ENCODE measurements at places on chromosomes 3 and 15.

DNA sequence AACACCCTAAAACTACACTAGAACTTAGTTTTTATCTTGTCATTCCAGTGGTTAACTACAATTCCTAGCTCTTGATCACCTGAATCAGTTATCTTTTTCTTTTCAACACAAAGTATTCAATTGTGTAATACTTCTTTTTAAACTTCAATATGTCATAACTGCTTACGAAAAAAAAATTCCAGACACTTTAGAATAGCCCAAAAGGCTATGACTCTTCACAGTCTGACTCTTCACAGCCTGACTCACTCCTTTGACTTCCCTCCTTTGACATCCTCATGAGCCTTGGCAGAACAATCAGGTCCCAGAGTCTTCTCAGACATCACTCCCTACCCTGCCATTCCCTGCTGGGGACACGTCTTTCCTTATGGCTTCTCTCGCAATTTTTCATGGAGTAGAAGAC, 727.1 kb downstream of the ROBO1 start:
- DNase-seq = no peak

DNA sequence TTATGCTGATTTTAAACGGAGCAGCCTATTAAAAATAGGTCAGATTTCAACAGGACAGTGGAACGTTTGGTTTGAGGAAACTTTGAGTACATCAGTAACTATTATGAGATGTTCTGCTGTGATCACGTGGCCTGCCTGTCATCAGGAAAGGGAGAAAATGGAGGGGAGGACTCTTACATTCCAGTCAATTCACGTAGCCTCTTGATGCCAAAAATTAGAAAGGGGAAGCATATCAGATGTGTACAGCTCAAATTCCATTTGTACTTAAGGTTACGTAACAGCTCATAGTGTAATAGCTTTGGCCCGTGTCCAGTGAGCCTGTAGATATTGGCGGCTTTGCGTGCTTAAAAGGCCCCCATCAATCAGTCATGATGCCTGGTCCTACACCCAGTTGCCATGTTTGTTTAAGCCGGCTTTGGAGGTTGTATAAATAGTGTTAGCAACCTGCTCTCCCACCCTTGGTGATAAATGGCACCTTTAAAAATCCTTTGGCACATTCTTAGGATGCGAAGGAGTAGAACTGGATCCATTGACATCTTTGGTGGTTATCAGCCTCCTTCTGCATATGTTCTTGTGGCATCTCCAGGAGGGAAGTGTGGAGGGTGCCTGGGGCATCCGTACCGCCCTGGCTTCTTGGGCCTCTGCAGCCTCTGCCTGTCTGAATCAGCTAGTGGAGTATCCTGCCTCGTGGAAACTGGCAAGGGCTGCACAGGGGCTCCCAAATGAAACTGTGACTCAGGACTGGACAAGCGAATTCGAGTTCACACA, 163.9 kb downstream of the THSD4 start:
- DNase-seq = no peak

DNA sequence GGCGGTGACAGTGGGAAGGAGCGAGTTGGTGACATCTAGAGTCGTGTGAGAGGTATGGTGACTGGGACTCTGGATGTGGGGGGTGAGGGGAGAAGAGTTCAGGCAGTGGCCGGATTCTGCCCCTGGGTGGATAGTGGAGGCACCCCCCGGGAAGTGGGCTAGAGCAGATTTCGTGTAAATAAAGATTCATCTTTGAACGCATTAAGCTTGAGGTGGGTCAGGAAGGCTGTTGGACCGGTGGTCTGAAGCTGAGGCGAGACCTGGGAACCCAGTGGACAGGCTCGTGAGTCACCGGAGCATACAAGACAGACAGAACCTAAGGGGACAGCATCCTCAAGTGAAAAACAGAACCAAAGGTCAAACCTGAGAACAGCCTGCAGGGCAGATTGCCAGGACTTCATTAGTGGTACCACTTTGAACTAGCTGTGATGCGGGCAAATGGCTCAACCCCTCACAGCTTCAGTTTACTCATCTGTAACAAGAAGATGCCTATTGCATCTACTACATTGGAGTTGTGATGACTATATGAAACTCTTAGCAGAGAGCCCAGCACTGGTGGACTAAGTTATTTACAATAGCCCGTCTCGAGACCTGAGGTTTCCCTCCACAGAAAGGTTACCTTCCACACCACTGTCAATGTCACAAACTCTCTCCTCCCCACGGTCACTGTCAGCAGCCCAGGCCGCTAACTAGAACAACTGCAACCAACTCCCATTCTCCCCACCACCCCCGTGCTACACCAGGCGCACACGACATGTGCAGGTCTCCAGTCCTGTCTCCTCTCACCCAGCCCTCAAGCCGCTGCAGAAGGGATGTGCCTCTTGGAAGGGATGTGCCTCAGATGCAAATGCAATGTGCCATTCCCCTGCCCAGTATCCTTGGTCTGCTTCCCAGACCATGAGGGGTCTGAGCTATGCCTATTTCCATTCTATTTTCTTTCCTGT, 901 bp upstream of the CLN6 start:
- no peak for DNase-seq

DNA sequence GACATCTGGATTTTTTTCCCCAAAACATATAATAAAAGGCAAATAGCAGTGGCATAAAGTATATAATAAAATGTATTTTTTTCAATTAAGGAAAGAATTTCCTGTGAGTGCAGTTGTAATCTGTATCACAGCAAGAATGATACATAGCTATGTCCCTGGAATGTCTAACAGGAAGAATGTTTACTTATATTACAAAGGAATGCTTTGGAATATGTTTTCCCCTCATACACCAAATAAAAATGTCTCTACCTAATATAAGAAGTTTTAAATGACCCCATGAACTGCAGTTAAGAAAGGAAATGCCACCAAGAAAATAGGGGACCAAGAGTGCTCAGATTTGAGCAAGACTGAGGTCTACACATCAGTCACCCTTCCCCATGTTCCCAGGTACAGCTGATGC, 38.0 kb upstream of the ATP11B start:
- DNase-seq = no peak

DNA sequence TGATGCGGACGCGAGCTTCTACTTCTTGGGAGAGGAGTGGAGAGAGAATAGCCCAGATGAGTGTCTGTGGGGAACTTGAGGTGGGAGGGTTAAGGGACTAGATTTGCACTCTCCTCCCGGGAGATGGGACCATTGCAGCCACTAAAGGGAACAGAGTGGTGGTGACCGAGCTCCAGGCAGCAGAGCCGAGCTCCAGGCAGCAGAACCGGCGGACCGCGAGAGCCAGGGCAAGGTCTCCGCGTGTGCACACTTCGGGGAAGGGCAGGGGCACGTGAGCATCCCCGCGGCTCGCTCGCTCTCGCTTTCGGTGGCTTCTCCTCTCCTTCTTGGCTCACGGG, 1.1 kb downstream of the IGDCC3 start:
- no peak for DNase-seq

DNA sequence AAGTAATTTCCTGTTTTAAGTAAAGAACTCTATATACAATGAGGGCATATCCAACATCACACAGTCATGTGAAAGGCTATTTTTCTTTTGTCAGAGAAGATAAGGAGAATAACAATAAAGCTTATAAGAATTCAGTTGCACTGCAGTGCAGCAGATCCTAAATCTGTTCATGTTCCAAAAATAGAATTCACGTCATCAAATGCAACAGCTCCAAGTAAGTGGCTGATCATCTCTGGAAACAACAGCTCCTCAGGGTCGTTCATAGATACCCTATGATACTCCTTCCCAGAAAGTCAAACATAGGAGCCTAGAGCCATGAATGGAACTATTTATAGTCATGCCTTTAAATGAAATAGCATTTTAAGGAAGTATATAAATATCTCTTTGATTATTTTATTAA, 100.2 kb downstream of the FMN1 start:
- no peak for DNase-seq

- DNase-seq = no peak
Observed at GRCh38 chr3:69781593-69781992, 42.3 kb downstream of the MITF start.

GRCh38 chr15:46901001-46901400, 816.3 kb upstream of the SEMA6D start:
- DNase-seq = no peak

DNA sequence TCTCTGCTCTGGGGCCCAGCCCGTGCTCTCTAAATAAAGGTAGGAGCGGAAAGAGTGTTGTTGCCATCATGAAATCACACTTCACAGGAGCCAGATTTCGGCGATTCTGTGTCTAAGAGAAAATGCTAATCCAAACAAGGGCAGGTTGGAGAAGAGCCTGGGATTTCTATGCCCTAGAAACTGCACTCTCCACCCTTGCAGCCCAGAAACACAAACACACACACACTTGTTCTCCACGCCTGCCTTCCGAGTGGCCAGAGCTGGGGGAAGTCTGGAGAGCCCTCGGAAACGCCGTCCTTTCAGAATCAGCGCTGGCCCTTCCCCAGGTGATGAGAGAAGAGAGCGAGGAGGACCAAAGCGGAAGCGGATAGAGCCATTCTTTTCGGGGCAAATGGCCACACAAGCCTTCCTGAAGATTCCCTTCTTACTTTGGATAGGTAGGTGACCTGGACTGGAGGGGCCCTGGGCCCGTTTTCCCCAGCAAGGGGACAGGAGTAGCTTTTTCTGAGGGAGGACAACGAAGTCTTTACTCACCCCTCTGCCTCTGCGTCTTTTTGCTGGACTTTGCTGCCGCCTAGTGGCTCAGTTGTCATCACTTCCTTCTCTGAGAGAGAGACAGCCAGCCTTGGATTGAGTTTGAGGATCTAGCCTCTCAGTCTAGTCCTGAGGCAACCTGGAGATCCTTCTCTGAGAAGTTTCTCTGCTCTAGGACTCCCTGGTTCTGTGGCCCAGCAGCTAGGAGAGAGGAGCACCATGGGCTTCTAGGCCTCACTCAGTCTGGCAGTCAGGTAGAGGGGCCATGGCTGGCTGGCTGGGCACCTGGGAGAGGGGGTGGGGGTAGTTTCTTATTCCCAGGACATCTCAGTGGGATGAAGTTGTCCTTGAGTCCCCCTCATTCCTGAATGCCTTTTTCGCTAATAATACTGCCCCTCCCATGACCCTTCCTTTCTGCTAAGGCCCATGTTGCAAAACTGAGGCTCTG, 37.7 kb downstream of the SENP8 start:
- DNase-seq = peak; percentile 74

GRCh38 chr3:110910346-110910955, 161.2 kb upstream of the NECTIN3 start:
- no peak for DNase-seq

GRCh38 chr3:195052939-195053338, 218.0 kb downstream of the XXYLT1 start:
- DNase-seq = no peak

DNA sequence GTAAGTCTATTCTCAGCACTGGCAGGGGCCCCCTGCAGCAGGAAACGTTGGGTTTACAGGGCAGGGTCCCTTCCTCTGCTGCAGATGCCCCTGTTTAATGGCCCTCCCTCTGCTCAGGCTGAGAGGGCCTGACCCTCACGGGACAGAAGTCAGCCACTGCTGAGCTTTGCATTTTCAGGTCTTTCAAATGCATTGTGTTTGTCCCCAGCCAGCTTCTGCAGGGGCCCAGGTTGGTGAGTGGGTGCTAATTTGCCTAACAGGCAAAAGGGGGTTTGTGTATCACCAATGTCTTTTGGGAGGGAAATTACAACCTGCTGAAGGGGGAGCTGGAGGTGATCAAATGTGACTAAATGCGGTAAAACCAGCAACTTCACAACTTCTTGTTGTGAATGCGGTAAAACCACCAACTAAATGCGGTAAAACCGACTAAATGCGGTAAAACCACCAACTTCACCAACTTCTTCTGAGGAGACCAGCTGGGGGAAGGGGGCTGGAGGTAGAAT, 44.8 kb upstream of the UBE2E1 start:
- peak; percentile 25 for DNase-seq

DNA sequence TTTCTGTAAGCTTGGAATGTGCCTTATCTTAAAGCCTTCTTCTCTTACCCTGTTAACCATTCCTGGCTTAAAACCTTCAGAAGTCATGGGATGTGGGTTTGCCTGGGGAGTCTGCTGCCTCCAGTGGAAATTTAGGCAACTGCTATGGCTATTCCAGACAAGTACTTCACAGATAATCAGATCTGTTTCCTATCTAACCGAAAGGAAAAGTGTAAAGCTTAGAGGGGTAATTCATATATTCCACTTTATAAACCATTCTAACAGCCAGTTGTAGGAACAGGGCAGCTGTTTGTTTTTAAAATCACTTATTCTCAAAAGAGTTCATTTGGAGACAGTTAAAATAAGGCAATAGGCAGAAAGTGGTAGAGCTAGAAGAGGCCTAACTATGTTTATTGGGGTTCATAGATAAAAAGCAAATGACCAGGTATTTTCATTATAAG, 219.9 kb downstream of the TCF12 start:
- no peak for DNase-seq

- no peak for DNase-seq
Observed at GRCh38 chr3:49434731-49435130, 5.6 kb upstream of the NICN1 start.

DNA sequence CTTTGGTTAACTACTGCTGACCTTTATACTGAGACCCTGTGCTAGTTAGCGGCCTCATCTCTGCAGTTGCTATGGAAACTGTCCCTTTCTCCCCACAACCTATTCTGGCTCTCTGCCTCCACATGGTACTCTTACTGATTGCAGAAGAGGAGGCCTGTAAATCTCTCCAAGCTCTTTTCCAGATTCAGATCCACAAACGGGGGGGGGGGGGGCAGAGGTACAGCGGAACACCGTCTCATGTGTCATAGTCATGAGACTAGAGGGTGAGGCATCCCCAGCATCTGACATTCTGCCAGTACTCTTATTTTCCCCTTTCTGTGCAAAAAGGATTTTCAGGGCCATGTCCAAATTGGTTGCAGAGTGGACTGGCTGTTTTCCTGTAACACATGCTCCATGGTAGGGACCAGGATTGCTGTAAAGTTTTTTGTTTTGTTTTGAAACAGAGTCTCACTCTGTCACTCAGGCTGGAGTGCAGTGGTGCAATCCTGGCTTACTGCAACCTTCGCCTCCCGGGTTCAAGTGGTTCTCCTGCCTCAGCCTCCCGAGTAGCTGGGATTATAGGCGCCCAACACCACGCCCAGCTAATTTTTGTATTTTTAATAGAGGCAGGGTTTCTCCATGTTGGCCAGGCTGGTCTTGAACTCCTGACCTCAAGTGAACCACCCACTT, 8.3 kb upstream of the MAP1A start:
- no peak for DNase-seq

GRCh38 chr3:183653209-183654064, 18.0 kb downstream of the KLHL24 start:
- DNase-seq = no peak

- no peak for DNase-seq
Observed at GRCh38 chr15:55902981-55903380, 90.4 kb downstream of the NEDD4 start.

DNA sequence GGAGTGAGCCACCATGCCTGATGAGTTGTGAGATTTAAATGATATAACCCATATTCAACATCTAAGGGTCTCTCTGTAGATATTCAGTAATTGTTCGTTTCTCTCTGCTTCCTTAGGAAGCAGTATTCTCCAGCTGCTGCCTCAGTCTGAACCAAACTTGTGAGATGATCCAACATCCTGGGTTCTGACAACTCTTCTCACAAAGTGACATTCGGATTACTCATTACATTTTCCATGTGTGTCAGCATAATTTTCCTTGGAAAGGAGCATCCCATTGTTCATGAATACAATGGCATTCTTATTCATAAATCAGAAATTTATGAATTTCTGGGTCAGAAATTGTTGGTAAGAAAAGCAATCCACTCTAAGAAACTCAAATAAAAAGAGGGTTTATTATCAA, 15.0 kb upstream of the SEC22A start:
- no peak for DNase-seq

GRCh38 chr15:64051093-64051402, 4.8 kb upstream of the DAPK2 start:
- no peak for DNase-seq

- DNase-seq = no peak
Observed at GRCh38 chr3:169286214-169286613, 377.3 kb downstream of the MECOM start.

GRCh38 chr3:3771567-3771966, 27.7 kb upstream of the LRRN1 start:
- DNase-seq = no peak
